ENCODE measurements at places on chromosomes 5 and 9.

DNA sequence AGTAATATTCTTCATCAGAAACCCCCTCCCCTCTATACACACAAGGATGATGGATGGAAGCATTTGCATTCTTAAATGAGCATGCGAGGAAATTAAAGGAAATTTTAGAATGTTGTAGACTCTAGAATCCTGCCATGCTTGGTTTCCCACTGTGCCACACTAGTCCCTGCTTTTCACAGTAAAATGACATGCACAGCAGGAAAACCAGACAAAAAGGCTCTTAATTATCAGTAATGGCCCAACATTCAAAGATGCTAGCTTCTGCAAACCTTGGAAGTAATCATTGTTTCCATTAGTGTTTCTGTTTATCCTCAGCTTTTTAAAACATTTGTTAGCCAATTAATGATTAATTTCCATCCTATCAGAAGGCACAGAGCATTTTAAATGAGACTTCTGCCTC lies 255.8 kb downstream of the SLCO4C1 start:
- no peak for DNase-seq

- DNase-seq: no peak
Observed at GRCh38 chr5:150186137-150186536, 3.7 kb upstream of the SLC6A7 start.

GRCh38 chr9:133149130-133150015 lies 14.3 kb downstream of the GBGT1 start:
- peak; percentile 79 for DNase-seq

DNA sequence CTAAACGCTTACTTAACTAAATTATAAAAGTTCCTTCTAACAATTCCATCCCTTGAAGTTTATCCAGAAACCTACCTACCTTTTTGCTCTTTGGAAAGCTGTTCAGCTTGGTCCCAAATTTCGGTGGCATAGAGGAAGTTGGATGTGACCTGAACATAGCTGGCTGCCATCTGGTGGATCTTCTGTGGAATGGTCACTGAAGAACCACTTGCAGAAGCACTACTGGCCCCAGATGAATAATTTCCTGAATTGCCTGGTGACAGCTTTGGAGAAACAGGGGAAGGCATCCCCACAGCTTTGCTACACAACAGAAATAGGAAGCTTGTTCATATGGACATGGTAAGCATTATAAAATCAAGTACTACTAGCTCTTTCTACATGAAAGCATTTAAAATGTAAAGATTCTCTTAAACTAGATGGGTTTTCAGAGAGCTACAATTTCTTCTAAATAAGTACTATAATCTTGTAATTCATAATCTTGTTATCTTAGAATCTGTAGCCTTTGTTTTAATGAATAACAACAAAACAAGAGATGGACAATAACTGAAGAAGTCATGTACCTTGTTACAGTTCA lies 9.9 kb downstream of the LEAP2 start:
- DNase-seq: no peak

GRCh38 chr5:111367115-111367514 lies 142.9 kb downstream of the CAMK4 start:
- no peak for DNase-seq

- no peak for DNase-seq
Observed at GRCh38 chr5:51388488-51389287, 5.4 kb downstream of the ISL1 start.

GRCh38 chr9:35981699-35982098 lies 23.7 kb upstream of the OR2S2 start:
- no peak for DNase-seq

DNA sequence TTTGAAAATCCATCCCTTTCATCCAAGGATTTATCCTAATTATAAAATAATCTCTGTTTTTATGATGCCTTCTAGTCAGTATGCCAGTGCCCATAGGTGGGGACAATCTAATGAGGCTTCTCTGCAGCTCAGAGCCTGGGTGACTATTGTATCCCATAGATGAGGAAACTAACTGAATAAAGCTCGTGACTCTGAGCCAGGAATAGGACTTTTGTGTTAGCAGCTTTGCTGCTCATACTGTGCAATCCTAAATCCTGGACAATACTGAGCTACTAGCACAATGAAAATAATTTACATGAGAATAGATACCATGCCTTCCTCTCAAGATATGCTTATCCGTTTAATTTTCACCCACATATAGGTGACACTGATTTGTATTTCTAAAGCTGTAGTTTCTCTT lies 443.0 kb downstream of the PLK2 start:
- DNase-seq: no peak

- DNase-seq: no peak
Observed at GRCh38 chr5:106907979-106908378, 762.8 kb downstream of the EFNA5 start.

DNA sequence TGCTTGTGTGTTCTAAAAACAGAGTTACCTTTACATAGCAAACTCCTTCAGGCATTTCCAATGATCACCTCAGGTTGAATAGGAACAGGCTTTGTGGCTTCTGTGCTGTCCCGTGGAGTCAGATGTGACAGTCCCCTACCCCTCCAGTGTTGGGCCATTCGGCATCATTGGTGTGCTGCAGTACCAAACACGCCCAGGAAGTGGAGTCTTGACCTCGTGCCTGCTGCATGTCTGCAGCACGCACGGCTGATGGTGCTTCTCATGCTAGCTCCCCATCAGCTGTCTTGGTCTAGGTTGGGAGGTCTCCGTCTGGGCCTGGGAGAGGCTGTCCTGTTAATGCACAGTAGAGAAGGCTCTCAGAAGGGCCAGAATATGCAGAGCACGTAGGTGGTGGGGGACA lies 42.5 kb upstream of the PHF2 start:
- peak; percentile 23 for DNase-seq

DNA sequence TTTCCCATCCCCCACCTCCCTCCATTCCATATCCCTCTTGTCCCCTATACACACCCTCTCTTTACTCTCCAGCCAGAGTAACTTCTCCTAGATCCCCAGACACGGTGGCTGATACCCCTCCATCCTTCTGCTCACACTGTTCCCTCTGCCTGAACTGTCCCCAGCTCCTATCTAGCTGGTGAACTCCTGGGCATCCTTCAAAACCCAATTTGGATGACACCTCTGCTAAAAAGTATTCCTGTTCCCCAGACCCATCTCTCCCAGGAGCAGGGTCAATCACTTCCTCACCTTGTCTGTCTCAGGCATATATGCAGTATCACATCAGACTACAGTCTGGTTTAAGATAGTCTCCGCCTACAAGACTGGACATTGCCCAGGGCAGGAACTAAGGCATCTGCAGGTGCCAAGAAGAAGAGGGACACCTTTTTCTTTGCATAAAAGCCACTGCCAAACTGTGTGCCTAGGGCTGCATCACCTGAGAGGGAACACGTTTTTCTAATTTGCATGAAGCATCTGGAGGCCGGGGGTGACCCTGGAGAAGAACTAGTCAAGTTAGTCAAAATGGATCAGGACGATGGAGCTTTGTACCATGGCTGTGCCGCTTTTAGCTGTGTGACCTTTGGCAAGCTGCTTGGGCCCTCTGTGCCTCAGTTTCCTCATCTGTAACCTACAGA lies 27.1 kb downstream of the NR5A1 start:
- no peak for DNase-seq

GRCh38 chr9:70924895-70925547 lies 196.4 kb downstream of the TRPM3 start:
- no peak for DNase-seq

DNA sequence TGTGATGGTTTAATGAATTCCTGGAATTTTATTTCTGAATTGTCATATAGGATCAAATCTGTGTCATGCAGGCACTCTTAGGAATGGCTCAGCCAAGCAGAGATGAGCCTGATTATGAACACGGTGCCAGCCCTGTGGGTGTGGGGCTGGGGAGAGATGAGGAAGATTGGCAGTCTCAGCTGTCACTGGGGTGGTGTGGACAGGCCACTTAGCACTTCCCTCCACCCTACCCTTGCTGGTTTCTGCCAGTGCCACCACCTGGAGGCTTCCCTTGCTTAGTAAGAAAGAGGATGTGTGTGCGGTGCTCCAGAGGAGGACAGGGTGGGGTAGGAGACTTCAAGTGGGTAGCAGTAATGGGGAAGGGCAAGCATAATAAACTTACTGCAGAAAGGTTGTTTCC lies 226.6 kb downstream of the CD180 start:
- no peak for DNase-seq

DNA sequence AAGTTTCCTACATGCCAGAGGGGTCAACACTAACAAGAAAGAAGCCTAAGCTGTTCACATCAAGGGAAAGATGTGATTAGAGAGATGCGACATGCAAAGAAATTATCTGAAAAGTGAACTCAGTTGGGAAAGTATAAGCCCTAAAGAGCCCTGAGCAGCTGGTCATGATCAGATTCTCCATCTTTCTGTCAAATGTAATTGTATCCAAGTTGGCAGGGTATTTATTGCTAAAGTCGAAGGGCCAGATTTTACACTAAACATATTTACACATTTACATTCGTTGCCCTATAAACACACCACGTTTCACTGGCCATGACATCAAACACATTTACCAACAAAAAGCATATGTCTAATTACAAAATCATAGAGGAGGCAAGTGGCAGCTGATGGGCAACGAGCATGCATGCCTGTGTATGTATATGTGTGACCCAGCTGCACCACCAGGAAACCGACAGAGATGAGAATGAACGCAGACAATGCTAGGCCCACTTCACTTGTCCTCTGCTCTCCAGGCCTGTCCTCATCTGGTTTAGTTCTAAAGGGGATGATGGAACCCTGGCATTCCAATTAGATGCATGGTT lies 6.3 kb downstream of the FOXD1 start:
- DNase-seq: no peak

- no peak for DNase-seq
Observed at GRCh38 chr9:28539434-28540070, 966.3 kb upstream of the C9orf72 start.

GRCh38 chr9:135218331-135219225 lies 131.1 kb downstream of the OLFM1 start:
- no peak for DNase-seq

DNA sequence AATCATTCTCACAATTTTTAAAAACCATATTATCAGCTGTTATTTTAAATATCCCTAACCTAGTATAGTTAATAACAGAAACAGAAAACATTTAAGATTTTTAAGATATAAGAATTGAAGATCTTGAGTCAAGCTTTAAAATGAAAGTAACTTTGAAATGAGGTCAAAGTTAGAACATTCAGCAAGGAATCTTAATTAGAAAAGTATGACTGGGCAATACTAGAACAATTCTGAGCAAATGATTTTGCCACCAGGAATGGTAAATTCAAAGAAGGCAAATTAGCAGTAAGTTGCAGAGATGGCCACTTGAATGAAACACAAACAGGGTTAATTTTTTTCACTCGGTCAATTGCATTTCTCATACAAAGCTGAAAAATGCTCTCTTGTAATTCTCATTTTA lies 117.9 kb downstream of the NXNL2 start:
- no peak for DNase-seq

DNA sequence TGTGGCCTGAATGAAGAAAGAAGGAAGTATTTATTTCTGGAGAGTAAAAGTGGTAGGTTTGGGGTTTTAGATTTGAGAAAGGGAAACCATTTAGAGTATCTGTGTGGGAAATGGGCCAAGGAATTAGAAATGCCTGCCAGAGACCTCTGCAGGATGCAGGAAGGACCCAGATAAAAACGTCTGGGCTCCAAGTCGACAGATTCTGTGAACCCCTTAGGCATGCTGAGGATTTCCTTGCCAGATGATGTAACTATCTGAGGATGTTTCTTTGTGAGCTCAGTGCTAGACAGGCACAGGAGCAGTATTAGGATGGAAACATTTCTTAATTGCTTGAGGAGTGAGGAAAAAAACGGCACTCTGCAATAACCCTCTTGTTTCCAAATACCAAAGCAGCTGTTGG lies 251.8 kb upstream of the DMRT1 start:
- no peak for DNase-seq

- DNase-seq: no peak
Observed at GRCh38 chr9:109299891-109300290, 21.0 kb downstream of the EPB41L4B start.

DNA sequence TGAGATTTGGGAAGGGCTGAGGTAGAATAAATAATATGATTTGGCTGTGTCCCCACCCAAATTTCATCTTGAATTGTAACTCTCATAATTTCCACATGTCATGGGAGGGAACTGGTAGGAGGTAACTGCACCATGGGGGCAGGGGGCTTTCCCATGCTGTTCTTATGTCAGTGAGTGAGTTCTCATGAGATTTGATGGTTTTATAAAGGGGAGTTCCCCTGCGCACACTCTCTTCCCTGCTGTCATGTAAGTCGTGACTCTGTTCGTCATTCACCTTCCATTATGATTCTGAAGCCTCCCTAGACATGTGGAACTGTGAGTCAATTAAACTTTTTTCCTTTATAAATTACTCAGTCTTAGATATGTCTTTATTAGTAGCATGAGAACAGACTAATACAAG lies 115.5 kb upstream of the STARD4 start:
- DNase-seq: no peak

GRCh38 chr9:127837346-127837745 lies 17.1 kb downstream of the ENG start:
- no peak for DNase-seq

DNA sequence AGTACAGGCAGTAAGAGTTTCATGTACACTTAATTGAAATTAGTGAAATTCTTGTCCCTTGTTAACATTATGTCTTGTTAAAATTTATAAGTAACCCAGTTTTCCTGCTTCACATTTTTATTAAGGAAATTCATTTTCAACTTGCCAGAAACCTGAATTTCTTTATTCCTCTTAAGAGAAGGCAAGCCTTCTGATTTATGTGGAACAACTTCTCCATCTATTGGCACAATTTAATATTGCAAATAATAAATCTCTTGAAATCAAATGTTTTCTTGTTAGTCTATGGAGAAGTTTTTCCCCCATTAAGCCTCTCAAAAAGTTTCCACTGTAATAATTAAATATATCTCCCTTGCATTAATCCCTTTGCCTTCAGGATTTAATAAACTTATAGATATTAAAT lies 33.8 kb upstream of the ACO1 start:
- no peak for DNase-seq

DNA sequence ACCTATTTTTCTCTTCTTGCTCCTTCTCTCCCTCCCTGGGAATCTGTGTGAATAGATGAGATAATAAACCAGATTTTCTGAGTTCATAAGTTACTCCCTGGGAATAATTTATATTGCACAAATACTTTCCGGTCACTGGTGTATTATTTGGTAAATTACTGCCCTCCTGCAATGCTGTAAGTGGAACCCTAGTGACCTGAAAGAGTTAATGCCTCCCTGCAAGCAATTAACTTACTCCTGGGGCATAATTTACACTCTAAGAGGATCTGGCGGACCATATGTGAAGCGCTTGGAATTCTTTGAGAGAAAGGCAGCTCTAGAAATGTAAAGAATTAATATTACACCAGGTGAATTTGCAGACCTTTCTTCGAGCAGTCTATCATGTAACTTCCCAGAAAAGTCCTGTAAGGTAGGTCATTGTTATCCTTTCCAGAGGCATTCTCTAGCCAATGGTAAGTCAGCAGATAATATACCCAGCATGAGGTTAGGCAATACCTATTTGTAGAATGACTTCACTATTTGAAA lies 7.0 kb upstream of the GDNF start:
- no peak for DNase-seq

GRCh38 chr5:760363-761058 lies 24.0 kb downstream of the ZDHHC11B start:
- no peak for DNase-seq

GRCh38 chr5:138698713-138699112 lies 54.5 kb upstream of the CTNNA1 start:
- DNase-seq: no peak

All from CD8-positive, alpha-beta T cell (primary cell).